SJCRH30 (cell line): ENCODE measurements at places on chromosomes 5 and 9.

DNA sequence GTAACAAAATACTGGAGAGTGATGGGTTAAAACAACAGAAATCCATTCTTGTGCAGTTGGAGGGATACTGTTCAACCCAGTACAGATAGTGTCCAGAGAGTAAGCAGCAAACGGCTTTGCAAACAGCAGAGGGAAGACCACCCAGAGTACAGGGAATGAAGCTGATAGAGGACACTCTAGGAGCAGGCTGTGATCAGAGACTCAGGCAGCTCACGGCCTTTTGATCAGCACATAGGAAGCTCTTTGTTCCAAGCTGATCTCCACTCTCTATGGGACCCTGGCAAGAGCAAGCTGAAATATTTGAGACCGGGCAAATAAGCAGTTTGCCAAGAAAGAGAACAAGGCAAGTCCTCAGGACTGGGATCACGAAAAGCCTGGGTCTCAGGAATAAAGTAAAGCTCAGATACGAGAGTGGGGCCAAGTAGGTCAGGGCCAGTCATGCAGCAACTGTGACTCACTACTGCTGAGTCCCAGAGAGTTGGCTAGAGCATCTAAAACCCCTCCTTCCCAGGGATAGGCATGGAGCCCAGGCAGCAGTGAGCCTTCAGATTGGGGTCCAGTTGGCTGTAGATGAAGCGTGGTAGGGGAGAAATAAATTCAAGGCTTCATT is 52.4 kb downstream of the MELK start:
- H3K27me3 ChIP-seq, result no peaks in the 10 kb centered on the region
- no peaks in the 10 kb centered on the region for H3K4me1 ChIP-seq
- H3K4me3 ChIP-seq, result no peak overlapping the region
- DNase-seq, result no peak
- peaks cover 25% of the 10 kb centered on the region for H3K36me3 ChIP-seq
- H3K27ac ChIP-seq, result no peak overlapping the region

DNA sequence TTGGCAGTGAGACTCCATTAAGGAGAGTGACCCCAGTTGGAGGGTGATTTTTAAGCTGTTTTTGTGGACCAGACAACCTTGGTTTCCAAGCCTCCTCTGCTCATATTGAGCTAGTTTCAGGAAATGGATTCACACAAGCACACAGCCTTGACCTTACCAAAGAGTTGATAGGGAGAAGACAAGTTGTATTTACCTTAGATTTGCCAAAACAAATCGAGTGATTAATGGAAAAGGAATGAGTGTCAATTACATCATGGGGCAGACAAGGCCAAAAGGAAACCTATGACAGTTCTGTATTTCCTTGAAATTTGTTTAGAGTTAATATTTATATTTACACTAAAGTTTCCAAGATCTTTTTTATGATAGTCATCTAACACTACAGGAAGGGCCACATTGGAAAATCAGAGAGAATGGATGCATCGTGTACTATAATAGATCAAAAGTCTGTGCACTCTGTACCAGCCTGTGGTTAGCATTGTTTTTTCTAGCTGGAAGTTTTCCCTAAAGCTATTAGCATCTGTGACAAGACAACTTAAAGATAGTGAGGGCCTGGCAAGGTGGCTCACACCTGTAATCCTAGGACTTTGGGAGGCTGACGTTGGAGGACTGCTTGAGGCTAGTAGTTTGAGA is 86.0 kb upstream of the FER start:
- no peaks in the 10 kb centered on the region for H3K36me3 ChIP-seq
- H3K27ac ChIP-seq, result no peak overlapping the region
- H3K27me3 ChIP-seq, result no peaks in the 10 kb centered on the region
- no peaks in the 10 kb centered on the region for H3K4me1 ChIP-seq
- no peak overlapping the region for H3K4me3 ChIP-seq

- H3K27me3 ChIP-seq, result no peaks in the 10 kb centered on the region
- no peak overlapping the region for H3K4me3 ChIP-seq
- no peak overlapping the region for H3K27ac ChIP-seq
- H3K4me1 ChIP-seq, result no peaks in the 10 kb centered on the region
Observed at GRCh38 chr5:179431221-179431824, 86.1 kb upstream of the ADAMTS2 start.

DNA sequence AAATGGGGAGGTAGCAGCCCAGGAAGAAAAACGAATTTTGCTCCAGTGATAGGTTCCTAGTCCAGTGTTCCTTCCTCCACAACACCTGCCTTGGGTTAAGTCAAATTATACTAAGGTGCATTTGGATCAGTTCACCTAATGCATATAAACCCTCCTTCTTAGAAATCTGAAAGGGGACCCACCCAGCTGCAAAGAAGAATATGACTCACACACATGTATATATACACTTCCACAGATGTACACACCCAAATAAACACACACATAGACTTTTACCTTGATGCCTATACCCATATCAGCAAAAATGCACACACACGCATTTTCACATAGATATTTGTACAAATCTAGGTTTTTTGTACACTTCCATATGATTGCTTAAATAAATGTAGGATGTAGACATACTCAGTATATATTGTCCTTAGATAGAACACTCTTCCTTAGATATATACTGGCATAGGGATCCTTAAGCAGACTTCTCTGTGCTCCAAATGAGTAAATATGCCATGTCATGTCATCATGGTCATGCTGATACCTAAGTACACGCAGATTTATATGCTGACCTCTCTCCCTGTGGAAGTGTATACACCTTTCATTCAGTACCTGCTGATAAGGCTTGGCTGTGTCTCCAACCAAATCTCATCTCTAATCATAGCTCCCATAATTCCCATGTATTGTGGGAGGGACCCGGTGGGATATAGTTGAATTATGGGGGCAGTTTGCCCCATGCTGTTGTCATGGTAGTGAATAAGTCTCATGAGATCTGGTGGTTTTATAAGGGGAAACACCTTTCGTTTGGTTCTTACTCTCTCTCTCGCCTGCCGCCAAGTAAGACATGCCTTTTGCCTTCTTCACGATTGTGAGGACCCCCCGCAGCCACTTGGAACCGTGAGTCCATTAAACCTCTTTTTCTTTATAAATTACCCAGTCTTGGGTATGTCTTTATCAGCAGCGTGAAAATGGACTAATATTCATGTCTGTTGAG is 10.2 kb downstream of the ADRB2 start:
- H3K36me3 ChIP-seq, result no peaks in the 10 kb centered on the region
- peaks cover 3% of the 10 kb centered on the region for H3K27me3 ChIP-seq
- no peak overlapping the region for H3K4me3 ChIP-seq

- H3K27me3 ChIP-seq, result no peaks in the 10 kb centered on the region
- no peak overlapping the region for H3K27ac ChIP-seq
- no peaks in the 10 kb centered on the region for H3K36me3 ChIP-seq
- no peak overlapping the region for H3K4me3 ChIP-seq
- H3K4me1 ChIP-seq, result no peaks in the 10 kb centered on the region
Observed at GRCh38 chr5:22683050-22683449, 170.1 kb downstream of the CDH12 start.

GRCh38 chr5:133530270-133530669 is 82.1 kb downstream of the FSTL4 start:
- H3K27ac ChIP-seq, result no peak overlapping the region
- peaks cover 48% of the 10 kb centered on the region for H3K4me1 ChIP-seq
- no peak for DNase-seq
- H3K27me3 ChIP-seq, result no peaks in the 10 kb centered on the region
- H3K4me3 ChIP-seq, result no peak overlapping the region

DNA sequence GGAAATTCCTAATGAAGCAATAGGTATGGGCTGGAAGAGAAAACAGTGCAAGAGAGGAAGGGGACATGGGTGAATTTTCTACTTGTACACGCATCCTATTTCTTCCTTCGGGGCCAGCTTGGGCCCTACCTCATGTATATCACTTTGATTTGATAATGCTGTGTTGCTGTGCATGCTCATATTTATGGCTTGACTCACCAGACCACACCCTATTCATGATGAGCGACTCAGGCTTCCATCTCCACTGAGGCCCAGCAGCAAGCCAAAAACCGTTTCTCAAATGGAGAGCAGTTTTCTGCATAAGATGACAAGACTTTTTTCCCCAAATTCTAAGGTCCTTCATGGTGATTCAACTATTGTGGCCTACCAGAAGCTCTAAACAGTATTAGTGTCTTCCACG is 2039.1 kb upstream of the CDH9 start:
- no peak for DNase-seq
- H3K36me3 ChIP-seq, result no peaks in the 10 kb centered on the region
- H3K4me1 ChIP-seq, result no peaks in the 10 kb centered on the region
- no peak overlapping the region for H3K4me3 ChIP-seq
- no peaks in the 10 kb centered on the region for H3K27me3 ChIP-seq

- H3K4me3 ChIP-seq, result peak overlapping the region; percentile 49
- no peak for DNase-seq
- H3K4me1 ChIP-seq, result peaks cover 16% of the 10 kb centered on the region
- H3K27ac ChIP-seq, result no peak overlapping the region
- H3K27me3 ChIP-seq, result peaks cover 4% of the 10 kb centered on the region
Observed at GRCh38 chr5:141692533-141692888, 10.5 kb upstream of the ARAP3 start.

DNA sequence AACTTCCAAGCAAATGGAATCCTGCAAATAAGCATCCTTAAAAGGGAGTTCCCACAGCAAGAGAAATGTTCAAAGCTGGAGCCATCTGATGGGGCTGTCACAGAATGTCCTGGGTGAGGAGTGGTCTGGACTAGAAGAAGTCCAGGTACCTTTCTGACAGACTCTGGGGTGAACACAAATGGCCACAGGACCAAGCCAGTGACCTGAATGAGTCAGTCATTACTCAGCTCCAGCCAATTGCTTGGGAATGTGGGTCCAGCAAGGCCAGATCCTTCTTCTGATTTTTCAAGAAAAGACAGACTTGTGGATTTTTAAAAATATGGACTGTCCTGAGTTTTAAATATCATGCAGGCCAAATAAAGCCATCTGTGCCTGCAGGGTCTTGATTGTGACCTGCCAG is 30.1 kb downstream of the GALNT10 start:
- peaks cover 11% of the 10 kb centered on the region; the same call in 1 of the 2 replicates for H3K4me1 ChIP-seq
- no peaks in the 10 kb centered on the region for H3K36me3 ChIP-seq
- H3K27ac ChIP-seq, result no peak overlapping the region
- no peak for DNase-seq
- H3K27me3 ChIP-seq, result no peaks in the 10 kb centered on the region

DNA sequence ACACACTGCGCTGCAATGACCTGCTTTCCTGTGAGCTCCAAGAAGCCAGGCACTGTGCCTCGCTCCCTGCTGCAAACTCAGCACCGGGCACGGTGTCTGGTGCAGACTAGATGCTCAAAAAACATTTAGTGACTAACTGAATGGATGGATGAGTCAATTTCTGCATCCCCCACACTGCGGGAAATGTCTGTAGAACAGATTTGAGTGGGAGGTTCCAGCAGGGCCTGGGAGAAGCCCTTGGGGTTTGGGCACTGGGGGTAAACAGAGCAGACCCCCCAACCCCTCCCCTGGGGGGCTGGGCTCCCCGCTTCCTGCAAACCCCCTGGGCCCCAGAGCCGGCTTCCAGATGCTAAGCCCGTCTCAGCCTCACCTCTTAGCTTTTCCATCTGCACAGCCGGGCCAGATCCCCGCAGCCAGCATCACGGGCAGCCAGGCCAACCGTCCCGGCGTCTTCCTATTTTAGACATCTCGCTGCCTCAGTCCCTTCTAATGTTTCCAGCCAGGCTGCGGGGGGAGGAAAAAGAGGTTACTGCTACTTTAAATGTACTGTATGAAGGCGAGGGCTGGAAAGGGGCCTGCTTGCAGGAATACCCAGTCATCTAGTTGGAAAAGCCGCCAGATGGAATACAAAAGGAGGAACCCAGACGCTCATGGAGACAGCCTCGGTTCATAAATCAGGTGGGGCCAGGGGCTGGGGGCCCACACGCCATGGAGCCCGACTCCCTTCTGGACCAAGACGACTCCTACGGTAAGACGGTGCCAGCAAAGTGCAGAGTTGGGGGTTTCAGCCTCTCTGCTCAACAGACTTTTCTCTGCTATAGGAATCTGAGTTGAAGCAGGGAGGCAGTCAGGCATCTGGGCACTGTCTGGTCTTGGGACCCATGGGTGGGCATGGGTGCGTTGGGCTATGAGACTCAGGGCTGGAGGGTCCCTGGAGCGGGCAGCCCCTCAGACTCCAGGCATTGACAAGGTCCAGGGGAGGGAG is 67.1 kb upstream of the GGTA1 start:
- peaks cover 24% of the 10 kb centered on the region for H3K27me3 ChIP-seq
- H3K36me3 ChIP-seq, result no peaks in the 10 kb centered on the region
- H3K4me3 ChIP-seq, result no peak overlapping the region
- H3K27ac ChIP-seq, result no peak overlapping the region
- DNase-seq, result no peak

DNA sequence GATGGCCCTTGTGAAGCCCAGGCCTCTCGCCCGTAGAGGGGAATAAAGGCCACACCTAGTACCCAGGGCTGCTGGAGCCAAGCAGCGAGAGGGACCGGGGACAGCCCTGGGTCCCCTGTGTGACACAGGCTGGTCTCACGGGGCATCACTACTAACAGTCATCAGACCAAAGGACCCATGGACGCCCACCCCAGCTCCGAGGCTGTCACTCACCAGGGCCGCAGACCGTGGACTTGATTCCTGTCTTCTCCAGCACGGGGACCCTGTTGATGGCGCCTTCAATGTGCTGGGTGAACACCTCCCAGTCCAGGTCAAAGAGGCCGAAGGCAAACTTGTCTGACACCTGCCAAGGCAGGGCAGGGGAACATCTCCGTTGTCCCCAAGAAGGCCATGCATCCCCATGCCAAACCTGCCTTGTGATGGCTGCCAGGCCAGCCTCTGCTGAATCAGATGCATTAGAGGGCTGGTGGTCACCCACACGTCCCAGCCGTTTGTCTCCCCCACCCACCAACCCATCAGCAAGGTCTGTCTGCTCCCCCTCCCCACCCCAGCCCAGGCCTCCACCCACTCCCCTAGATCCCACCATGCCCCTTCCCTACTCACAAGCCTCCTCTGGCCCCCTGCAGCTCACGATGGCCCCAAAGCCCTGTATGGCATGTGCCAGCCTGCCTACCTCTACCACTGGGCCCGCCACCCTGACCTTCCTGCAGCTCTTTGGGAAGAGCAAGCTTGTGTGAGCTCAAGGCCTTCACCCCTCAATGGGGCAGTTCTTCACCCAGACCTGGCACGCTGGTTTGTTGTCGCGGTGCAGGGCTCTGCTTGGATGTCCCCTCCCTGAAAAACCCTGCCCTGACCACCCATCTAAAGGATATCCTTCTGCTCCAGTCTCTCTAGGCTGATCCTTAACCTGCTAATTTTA is 20.8 kb downstream of the SARDH start:
- H3K27ac ChIP-seq, result no peak overlapping the region
- no peak for DNase-seq
- no peaks in the 10 kb centered on the region for H3K27me3 ChIP-seq
- H3K4me3 ChIP-seq, result no peak overlapping the region
- peaks cover 41% of the 10 kb centered on the region for H3K4me1 ChIP-seq

- H3K27me3 ChIP-seq, result no peaks in the 10 kb centered on the region
- H3K4me1 ChIP-seq, result no peaks in the 10 kb centered on the region
Observed at GRCh38 chr5:86008704-86009103, 609.0 kb upstream of the COX7C start.

GRCh38 chr9:88425538-88425950 is 37.3 kb downstream of the SPIN1 start:
- H3K27ac ChIP-seq, result no peak overlapping the region
- H3K4me1 ChIP-seq, result 0 out of 2 replicates have a peak, but pooled peaks cover 3% of the 10 kb centered on the region
- H3K27me3 ChIP-seq, result no peaks in the 10 kb centered on the region

- no peak overlapping the region for H3K27ac ChIP-seq
- H3K27me3 ChIP-seq, result no peaks in the 10 kb centered on the region
- DNase-seq, result peak; percentile 81
- H3K4me3 ChIP-seq, result no peak overlapping the region
- H3K4me1 ChIP-seq, result peaks cover 9% of the 10 kb centered on the region; the same call in 1 of the 2 replicates
Observed at GRCh38 chr9:137580209-137580953, 1.7 kb upstream of the DPH7 start.

GRCh38 chr9:136621019-136621733 is 41.5 kb upstream of the EGFL7 start:
- DNase-seq, result peak; percentile 65
- peaks cover 48% of the 10 kb centered on the region for H3K4me1 ChIP-seq
- no peak overlapping the region; the same call in 1 of the 2 replicates for H3K4me3 ChIP-seq
- peaks cover 61% of the 10 kb centered on the region for H3K27me3 ChIP-seq
